ENCODE measurements at places on chromosomes 2 and 18.

DNA sequence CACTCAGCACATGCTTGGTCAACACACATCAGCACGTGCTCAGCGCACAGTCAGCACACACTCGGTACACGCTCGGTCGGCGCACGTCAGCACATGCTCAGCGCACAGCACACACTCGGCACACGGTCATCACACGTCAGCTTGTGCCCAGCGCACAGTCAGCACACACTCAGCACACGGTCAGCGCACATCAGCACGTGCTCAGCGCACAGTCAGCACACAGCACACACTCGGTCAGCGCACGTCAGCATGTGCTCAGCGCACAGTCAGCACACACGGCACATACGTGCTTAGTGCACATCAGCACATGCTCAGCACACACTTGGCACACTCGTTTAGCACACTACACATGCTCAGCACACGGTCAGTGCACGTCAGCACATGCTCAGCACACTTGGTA lies 49.7 kb upstream of the NFATC1 start:
- no peak for DNase-seq

- DNase-seq: peak; percentile 29
These were observed 279.3 kb downstream of the TSN start for GRCh38 chr2:122034777-122035176.

- DNase-seq: peak; percentile 85
These were observed 51.8 kb downstream of the ROCK2 start for GRCh38 chr2:11292464-11293255.

DNA sequence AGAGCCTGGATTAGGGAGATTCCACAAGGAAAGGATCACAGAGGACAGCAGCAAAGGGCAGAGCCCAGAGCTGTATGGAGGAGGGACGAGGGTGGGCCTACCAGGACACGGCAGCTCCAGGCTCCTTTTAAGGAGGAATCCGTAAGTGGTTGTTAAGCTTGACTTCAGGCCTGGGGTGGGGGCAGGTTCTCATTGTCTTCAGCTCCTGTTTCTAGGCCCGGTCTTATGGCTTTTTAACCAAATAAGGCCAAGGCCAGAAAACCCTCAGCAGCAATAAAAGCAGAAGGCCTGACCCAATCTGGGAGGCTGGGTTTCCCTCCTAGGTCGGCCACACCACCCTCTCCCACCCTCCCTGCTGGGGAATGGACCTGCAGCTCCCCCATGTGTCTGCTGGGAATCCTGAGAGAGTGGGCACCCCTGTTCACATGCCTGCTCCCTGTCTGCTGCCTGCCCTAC lies 111.2 kb downstream of the PLB1 start:
- DNase-seq: peak; percentile 12

- no peak for DNase-seq
These were observed 5.2 kb downstream of the CCL20 start for GRCh38 chr2:227818675-227819397.

- no peak for DNase-seq
These were observed 45.6 kb downstream of the ARL4C start for GRCh38 chr2:234451242-234451641.

GRCh38 chr2:18402831-18403230 lies 157.6 kb downstream of the RDH14 start:
- no peak for DNase-seq

- DNase-seq: no peak
These were observed 275.1 kb upstream of the RND3 start for GRCh38 chr2:150762571-150762970.

DNA sequence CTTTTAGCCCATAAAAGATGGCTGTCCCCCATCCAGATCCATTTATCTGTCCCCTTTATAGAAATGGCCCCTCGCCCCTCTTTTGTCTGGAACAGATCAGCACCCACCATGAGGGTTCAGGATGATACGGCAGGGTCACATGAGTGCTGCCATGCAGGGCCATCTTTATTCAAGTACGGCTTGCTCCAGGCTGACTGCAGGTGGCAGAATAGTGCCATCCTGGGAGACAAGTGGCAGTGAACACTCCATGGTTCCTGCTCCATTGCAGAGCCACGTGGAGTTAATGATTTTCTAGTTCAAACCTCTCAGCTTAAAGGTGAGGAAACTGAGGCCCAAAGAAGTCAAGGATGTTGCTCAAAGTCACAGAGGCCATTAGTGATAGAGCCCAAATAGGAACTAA lies 180.6 kb downstream of the CLIP4 start:
- no peak for DNase-seq

DNA sequence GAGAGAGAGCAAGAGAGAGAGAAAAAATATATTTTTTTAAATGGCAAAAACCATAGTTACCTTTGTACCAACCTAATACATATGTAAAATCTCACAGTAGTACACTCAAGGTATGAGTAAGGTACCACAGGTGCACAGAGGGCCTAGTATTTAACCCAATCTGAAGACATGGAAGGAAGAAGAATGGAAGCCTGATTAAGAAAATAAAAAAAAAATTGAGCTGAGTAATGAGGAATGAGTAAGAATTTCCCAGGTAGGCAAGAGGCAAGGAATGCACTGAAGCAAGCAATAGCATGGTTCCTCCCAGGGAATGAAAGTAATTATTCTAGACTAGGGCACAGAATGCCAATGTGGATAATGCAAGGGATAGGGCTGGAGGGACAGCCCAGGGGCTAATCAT lies 294.2 kb downstream of the FIGN start:
- no peak for DNase-seq

GRCh38 chr2:43161650-43162510 lies 64.5 kb downstream of the ZFP36L2 start:
- DNase-seq: no peak

DNA sequence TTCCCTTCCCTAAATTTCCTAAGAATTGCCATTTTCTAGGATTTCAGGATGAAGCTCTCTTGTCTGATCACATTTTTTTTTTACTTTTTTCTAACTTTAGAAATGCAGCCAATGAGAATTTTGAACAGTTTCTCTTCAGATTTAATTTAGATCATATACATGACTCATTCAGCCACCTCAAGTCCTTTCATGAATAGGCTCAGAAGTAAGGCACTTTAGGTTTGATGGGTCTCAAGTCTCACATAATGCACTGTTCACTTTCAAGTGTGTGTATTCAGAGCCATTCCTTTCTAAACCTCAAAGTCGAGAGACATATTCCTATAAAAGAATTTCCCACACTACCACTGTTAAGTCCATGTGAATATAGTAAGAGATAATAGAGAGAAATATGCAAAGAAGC lies 614.1 kb upstream of the VRK2 start:
- no peak for DNase-seq

- peak; percentile 98 for DNase-seq
These were observed 27.1 kb downstream of the RALB start for GRCh38 chr2:120279708-120280107.

Data from MV-4-11 (cell line).